ENCODE measurements at places on chromosomes 11 and 22. TPM values are rescaled to one million over a fixed set of nuclear protein-coding genes. Genes with fewer than 3 reads are reported as not detected.

DNA sequence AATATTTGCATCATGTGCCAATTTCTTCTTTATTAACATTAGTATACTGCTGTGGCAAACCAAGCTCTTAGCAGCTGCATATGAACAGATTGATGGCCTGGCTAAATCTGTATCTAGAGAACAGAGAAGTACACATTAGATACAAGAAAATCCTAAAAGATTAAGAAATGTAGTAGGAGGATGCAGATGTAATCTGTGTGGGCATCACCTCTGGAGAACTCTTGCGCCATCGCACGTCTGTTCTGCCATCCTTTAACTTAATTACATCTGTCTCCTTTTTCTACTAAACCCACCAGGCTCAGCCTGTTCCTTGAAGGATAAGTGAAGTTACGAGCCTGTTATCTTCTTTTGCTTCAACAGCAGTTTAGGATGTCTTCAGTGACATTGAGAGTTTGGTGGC is 196.4 kb upstream of the PITPNB start:
- DNase-seq = no peak

Gene TCN2
- 65.2 TPM for polyA plus RNA-seq

DNA sequence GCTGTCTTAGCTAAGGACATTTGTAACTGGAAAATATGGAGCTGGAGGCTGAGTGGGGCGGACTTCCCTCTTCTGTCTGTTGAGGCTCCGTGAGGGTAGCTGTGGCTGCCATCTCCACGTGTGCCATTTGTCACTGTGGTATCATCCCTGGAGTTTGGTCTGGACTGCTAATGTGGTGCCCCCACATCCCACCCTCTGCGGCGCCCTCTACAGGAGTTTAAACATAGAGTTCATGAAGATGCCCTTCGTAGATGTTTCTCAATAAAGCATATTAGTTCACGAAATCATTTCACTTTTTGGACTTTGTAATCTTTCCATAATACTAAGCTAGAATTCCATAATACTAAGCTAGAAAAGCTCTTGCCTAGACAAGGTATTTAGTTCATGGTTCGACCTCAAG is 52.4 kb downstream of the TECTA start:
- DNase-seq = no peak

Gene ENTHD1
- polyA plus RNA-seq = not detected

GRCh38 chr22:31446208-31446607 is 43.4 kb downstream of the EIF4ENIF1 start:
- no peak for DNase-seq

DNA sequence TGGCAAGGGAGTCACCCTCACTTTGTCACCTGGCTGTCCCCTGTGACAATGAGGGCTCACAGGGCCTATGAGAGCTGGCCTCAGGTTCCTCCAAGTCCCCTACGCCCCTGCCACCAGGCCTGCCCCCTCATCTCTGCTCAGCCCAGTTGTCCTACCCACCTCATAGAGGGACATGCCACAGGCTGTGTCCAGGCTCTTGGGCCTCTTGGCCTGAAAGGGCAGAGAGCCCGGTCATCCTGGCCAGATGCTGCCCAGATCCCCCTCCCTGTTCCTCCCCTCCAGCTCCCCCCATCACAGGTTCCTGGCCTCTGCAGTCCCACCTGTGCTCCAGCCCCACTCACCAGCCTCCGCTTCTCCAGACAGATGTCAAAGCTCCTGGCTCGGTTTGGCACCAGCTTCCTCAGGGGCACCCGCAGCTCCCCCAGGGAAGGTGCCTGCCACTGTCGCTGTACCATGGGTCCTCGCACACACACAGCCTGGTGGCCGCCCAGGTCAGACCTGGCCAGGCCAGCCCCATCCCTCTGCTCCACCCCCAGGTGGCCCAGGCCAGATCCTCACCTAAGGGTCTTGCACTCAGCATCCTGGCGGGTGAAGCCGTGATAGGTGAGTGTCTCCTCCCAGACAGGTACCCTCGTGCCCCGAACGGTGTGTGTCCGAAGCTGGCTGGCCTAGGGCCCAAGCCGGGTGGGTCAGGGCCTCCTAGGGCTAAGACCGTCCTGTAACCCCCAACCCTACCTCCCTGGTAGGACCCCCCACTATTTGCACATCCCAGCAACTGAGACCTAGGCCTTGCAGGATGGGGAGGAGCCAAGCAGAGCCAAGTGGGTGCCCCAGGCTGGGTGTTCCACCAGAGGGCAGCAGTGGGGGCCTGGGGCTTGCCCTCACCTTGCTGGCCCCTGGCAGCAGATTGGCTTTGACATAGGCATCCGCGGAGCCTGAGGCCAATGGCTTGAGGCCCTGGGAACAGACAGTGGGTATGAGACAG is 8.3 kb downstream of the NDUFV1 start:
- no peak for DNase-seq

DNA sequence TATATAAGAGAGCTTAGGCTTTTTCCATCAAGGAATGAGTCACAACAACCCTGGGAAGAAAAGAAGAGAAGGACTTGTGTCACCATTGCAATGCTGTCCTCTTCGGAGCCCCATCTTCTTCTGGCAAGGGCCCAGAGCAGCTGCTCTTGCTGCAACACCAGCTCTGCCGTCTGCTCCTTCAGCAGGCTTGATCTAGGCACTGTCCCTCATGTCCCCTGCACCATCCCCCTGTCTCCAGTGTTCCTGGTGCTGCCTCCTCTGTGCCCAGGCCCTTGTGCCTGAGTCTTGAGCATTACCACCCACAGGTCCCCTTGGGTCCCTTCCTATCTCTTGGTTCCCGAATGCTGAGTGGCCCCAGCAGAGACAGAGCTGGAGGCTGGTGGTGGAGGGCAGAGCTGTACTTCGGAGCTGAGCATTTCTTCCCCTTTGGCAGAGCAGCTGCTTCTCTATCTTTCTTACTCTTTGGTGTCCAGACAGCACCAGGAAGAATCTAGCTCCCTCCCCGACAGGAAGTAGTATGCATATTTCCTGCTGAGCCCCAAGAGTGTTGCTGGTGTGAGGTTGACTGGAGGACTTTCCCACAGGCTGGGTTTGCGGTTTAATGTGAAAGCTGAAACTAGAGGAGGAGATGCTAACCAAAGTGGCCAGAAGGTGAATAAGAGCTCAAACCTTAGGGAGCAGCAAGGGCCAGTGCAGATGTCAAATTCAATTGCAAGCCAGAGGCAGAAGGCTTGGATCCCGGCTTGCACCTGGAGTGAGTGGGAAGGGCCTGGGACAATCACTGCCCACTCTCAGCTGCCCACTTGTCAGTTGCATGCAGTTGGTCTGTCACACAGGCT is 27.8 kb downstream of the WEE1 start:
- DNase-seq = no peak

DNA sequence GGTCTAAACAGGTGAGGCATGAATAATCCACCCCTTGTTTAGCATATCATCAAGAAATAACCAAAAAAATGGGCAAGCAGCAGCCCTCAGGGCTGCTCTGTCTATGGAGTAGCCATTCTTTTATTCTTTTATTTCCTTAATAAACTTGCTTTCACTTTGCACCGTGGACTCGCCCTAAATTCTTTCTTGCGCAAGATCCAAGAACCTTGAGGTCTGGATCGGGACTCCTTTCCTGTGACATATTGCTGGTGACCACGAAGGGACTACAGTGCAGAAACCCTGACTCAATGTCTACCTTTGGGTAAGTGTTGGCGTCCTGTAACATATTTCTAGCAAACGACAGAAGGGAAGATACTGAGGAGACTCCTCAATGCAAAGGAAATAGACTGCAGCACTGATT is 1099.2 kb downstream of the FAM181B start:
- no peak for DNase-seq

DNA sequence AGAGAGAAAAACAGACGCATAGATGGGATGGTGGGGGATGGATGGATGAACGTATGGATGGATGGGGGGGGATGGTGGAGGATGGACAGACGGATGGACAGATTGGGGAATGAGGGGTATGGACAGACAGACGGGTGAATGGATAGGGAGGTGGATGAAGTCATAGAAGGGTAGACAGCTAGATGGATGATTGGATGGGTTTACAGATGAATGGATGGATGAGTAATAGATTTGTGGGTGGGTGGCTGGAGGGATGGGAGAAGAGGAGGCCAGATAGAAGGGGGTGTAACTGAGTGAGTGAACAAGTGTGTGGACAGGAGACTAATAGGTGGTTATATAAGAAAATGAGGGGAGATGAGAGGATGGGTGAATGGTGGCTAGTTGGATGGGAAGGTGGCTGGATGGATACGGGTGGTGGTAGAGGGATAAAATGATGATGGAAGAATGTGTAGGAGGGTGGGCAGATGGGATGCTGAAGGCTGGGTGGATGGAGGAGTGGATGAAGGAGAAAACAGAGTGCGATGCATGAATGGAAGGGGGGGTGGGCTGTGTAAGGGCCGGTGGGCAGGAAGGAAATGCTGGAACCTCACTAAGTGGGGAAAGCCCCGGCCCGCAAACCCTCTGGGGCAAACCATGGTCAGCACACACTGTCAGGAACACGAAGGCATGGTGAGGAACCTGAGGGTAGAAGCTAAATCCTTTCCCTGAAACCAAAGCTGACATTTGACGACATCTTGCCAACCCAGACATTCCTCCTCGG is 21.6 kb downstream of the ARVCF start:
- DNase-seq = no peak

- DNase-seq = no peak
These were observed 11.8 kb upstream of the SSTR3 start for GRCh38 chr22:37223965-37224551.

DNA sequence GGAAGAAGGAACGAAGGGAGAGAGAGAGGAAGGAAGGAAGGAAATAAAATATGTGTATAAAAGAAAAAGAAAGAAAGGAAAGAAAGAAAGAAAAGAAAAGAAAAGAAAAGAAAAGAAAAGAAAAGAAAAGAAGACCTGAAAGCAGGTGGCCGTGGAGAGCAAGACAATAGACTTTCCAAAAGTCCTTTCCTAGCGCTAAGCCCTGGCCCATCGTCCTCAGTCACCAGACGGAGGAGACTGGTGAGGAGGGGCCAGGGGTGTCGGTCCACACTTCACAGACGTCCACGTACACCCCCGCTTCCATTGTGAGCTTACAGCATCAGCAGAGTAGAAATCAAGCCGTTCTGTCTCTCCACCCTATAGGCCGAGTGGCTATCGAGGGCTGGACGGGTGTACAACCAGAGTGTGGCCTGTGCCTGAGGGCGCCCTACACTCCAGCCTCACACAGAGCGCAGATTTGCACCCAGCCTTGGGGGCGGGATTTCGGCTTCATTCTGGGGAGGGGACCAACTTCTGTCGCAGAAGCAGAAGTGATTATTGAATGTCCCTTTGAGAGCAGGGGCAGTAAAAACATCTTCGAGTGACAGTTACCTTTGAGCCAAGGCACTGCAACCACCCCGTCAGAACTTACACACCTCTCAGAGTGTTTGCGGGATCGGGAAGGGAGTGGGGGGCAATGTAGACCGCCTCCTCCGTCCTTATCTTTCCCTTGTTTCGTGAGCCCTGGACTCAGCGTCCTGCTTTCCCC is 2.0 kb upstream of the BSX start:
- DNase-seq = no peak

Gene PAK1
- 102 TPM for polyA plus RNA-seq

DNA sequence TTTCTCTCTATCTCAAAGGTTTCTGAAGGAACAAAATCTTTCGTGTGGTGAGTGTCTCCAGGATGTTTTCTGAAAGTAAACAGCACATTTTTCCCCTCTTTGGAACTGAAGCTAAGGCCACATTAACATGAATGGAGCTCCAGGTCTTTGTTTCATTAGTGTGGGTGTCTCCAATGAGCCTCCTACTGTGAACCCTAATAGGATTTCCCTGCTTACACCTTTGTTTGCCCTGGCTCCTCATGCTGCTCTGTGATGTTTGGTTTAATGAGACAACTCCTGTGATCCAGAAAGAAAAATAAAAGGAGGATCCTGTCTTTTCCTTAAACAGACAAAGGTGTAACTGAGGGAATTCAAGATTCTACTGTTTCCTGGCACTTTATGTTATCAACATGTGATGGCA is 76.9 kb upstream of the SLC6A5 start:
- DNase-seq = no peak

Gene GLB1L2
- polyA plus RNA-seq = 24.7 TPM

DNA sequence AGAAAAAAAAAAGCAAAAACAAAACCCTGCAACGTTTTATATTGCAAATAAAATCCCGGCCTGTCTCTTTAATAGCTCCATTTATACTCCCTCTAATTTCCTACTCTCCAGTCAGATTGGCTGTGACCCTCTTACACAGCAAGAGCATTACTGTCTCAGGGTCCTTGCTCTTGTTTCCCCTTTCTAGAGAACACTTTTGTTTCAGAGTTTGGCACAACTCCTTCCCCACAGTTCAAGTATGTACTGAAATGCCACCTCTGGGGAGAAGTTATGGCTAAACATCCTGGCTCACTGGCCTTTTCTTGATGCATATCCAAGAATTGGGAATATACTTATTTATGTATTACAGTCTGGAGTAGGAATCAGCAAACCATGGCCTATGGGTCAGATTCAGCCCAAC is 2.6 kb downstream of the CASP12 start:
- DNase-seq = no peak

Gene OR51B4
- polyA plus RNA-seq = 0.35 TPM

Gene KIF18A
- 17.8 TPM for polyA plus RNA-seq

DNA sequence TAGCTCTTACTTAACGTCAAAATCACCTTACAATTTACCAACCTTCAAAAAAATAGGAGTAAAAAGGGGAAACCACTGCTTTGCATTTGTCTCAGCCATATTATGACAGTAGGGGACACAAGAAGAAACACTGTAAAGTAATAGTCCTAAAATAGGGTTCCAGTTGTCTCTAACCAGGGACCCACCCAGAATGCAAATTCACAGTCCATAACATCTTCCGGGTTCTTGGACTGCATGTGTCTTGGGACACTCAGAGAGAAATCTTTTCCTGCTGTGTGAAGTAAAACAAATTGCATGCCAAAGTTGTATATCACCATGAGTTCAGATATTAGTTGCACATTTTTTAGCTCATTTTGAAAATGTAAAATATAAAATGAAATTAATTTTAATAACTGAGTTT is 69.8 kb upstream of the PGR start:
- DNase-seq = no peak

DNA sequence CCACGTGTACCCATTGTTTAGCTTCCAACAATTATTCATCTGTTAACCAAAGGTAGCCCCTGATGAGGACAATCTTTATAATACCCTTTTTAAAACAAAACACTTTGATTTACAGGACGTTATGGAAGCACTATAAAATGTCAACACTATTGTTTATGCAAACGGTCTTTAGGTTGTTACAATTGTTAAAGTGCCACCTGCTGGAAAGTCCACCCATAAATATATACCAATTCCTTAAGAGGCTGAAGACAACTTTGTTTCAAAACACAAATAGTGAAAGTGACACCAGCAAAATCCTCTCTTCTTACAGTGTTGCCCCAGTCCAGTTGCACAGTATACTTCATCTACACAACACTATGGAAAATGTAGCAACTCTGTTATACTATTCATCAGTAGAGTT is 68.9 kb upstream of the SLN start:
- DNase-seq = no peak

GRCh38 chr11:88098289-88098688 is 77.0 kb downstream of the RAB38 start:
- DNase-seq = no peak

- no peak for DNase-seq
These were observed 26.2 kb downstream of the TBC1D22A start for GRCh38 chr22:46788441-46789172.

Gene B3GAT1
- polyA plus RNA-seq = 4.8 TPM

GRCh38 chr22:46843821-46844255 is 81.4 kb downstream of the TBC1D22A start:
- DNase-seq = no peak
